ENCODE measurements at places on chromosomes 2 and 18.

- no peak for DNase-seq
Measured at GRCh38 chr2:166335284-166335683, 40.5 kb downstream of the SCN9A start.

- no peak for DNase-seq
Measured at GRCh38 chr18:49967636-49968313, 154.4 kb upstream of the ACAA2 start.

- no peak for DNase-seq
Measured at GRCh38 chr2:178295906-178296305, 101.6 kb downstream of the OSBPL6 start.

- DNase-seq, result no peak
Measured at GRCh38 chr2:114113518-114113917, 223.6 kb downstream of the ACTR3 start.

DNA sequence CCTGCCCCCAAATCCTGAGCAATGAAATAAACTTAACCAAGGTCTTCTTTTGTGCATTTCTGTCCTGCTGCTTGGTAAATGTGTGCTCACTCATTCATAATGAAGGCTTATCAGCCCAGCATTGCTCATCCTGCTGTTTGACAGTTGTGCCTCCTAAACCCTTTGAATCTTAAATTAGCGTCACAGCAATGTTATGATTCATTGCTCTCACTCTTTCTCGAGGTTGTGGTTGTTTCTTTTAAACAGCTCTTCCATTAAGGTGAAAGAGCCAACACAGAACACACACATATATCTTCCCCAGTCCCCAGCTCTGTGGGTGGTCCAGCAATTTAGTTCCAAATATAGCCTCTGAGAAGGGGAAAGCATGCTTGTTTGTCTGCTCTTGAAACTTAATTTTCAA, 84.0 kb downstream of the EVA1A start:
- DNase-seq, result no peak

DNA sequence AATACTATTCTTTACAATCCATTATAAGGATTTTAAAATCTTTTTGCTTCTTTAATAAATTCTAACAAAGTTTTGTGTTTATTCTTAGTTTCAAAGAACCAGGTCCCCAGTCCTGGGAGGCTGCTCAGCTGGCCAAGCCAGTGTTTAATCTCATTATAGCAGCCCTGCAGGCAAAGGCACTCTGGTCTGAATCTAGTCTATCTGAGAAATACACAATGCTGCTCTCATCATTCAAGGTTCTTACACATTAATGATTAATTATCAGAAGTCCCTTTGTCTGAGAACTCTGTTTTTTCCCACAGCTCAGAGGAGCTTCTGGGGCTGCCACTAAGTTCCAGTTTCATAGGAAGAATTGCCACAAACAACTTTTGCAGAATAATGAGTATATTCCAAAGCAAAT, 27.7 kb downstream of the KCTD18 start:
- no peak for DNase-seq

Measured in stimulated activated CD8-positive, alpha-beta memory T cell treated with anti-CD3 and anti-CD28 coated beads, Interleukin-15, amount 100 ng/mL, for 1 hour (primary cell).